ENCODE measurements at places on chromosomes 5 and 9.

- no peak for DNase-seq
Observed at GRCh38 chr5:87198010-87198409, 69.7 kb upstream of the RASA1 start.

DNA sequence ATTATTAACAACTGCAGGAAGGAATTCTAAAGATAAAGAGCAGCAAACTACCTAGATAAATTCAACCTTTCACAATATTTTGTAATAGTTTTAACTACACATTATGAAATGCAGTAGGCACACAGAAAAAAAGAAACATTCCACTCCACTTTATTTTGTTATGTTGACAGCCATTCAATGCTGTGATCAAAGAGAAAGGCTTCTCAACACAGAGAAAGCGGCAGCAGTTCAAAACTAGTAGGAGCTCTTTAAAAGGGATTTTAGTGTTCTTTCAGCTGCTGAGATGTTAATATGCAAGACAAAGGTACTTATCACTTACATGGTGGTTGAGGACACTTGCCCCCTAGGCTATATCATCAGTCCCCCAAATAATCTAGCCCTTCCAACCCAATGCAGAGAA, 11.6 kb downstream of the CEMIP2 start:
- DNase-seq, result no peak

DNA sequence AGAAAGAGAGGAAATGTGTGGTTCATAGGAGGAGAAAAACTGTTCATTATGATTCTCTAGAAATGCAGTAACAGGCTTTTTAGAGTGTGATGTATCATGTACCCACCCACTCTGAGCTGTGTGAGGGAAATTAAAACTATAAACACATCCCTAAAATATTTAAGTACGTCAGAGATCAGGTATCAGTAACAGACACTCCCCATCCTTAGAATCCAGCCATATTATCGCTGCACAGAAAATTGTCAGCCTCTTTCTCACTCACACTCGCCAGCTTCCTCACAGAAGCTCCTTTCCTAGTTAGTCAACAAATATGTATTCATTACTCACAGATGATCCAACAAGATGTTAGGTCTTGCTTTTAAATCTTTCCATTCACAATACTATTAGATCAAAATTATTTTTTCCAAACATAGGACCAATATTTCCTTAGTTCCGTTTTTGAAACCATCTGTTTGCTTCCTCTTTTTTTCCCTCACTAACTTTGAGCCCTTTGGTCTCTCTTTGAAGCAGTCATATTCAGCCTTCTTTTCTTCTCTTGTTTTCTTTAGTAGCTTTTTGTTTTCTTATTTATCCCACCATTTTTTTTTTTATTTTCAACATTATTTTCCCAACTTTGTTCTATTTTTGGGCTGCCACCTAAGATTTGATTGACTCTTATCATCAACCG, 13.6 kb upstream of the MAST4 start:
- no peak for DNase-seq

- DNase-seq, result no peak
Observed at GRCh38 chr5:16508730-16509531, 43.3 kb upstream of the ZNF622 start.

DNA sequence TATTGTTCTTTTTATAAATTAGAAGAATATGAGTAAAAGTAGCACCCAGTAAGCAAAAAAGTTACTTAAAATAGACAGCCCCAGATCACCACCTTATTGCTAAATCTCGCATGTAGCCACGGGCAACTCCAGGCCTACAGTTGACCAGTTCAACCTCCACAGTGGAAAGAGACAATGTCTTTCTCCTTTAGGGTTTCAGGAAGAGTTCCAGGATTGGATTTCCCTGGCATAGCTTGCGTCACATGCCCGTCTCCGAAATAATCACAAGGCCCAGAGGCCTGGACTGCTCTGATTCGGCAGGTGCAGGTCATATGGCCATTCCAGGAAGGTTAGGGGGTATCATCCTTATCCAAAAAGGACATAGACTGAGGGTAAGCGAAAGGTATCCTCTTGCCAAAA, 9.9 kb upstream of the PFDN1 start:
- DNase-seq, result no peak

GRCh38 chr9:14500705-14501104, 186.8 kb upstream of the NFIB start:
- no peak for DNase-seq

DNA sequence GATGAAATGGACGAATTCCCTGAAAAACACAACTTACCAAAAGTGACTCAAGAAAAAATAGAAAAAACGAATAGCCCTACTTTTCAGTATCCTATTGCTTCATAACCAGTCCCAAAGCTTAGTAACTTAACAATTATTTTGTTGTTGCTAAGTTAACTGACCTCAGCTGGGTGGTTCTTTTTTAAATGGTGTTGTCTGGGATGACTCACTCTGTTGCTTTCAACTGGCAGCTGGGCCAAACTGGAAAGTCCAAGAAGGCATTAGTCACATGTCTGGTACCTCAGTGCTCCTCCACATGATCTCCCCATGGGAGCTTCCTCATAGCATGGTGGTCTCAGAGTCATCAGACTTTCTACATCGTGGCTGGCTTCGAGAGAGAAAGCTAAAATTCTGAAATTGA, 47.8 kb upstream of the ADAMTS2 start:
- no peak for DNase-seq

GRCh38 chr5:14216902-14217301, 73.8 kb downstream of the TRIO start:
- no peak for DNase-seq

GRCh38 chr5:110031402-110032140, 341.8 kb downstream of the MAN2A1 start:
- no peak for DNase-seq

DNA sequence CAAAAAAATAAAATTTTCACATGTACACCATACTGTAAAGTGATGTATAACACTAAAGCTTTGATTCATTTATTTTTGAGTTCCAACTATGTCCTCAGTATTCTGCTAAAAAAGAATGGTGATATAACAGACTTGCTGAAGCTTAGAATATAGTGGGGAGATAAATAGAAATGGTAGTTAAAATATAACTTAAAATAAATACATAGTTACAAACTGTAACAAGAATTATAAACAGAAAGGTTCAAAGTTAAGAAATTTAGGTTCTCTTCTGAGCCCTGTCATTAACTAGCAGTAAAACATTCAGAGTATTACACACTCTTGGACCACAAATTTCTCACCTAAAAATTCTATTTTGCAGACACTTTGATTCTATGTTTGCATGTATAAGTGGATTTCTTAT, 392.1 kb downstream of the ANXA1 start:
- DNase-seq, result no peak

DNA sequence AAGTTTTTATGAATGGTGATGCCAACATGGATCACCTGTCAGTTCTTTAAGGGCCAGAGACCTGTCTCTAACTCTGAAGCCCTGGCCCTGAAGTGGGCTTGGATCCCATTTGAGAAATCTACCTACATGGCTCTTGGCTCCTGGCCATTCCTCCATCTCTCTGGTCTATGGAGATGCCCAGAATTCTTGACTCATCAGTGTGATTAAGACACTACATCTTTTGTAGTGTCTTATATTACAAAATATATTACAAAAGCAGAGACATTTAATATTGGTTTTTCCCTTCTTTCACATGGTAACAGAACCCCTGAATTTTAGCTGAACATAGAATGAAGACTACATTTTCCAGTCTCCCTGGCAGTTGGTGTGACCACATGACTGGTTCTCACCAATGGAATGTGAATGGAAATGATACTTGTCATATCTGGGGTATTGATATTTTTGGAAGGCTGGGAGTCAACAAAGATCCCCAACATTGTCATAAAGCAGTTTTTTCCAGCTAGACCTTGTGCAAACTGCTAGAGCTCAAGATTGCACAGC, 198.3 kb downstream of the SREK1 start:
- DNase-seq, result no peak

DNA sequence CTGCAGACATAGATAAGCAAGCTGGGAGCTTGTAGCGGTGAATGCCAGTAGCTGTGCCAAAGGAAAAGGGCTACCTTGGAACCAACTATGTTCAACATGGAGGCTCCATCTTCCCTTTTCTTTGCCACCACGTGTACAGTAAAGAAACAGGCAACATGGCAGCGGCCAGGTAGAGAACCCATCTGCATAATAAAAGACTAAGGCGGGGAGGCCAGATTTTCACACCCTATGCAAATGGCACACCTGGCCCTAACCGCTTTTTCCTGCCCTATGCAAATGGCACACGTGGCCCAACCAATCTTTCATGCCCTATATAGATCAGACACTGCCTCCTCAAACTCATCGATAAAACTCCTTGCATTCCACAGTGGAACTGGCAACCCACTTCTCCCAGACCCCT, 477.5 kb upstream of the EDIL3 start:
- DNase-seq, result no peak

GRCh38 chr5:61207884-61208283, 45.6 kb upstream of the SMIM15 start:
- DNase-seq, result no peak

DNA sequence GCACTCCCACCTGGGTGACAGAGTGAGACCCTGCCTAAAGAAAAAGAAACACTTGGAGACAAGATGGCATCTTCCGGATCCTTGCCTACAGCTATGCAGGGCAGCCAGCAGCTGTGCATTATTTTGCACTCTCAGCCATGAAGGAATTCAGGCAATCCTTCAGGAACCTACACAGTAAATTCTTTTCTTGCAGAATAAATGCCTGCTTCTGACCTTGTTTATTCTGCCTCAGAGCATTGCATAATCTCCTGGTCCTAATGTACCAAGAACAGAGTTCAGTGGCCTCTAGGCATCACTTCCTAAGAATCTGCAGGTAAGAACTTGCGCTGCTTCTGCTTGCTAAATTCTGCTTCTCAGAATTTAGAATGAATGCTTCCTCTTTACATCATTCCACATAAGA, 16.8 kb downstream of the GLDC start:
- DNase-seq, result no peak

DNA sequence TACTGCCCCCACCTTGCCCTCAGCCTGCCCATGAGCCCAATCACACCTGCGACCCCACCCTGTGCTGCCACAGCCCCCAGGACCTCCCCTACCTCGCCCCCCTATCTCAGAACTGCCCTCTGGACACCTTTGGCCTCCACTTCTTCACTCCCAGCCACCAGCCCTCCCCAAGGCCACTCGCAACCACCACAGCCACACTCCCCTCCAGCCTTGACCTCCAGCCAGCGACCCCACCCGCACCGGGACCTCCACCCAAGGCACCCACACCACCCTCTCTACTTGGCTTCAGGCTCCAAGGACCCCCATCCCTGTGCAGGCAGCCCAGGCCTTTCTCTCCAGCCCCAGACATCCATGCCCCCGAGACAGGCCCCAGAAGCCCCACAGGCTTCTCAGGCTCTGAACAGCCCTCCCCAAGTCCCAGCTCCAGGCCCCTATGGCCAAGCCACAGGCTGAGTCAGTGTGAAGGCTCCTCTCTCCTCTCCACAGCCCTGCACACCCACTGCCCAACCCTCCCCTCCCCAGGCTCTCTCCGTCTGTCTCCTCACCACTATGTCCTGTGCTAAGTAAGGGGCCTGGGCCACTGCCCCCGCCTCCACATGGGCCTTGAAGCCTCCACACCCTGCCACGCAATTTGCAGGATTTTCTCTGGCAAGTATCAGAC, 2.0 kb downstream of the AK1 start:
- no peak for DNase-seq

DNA sequence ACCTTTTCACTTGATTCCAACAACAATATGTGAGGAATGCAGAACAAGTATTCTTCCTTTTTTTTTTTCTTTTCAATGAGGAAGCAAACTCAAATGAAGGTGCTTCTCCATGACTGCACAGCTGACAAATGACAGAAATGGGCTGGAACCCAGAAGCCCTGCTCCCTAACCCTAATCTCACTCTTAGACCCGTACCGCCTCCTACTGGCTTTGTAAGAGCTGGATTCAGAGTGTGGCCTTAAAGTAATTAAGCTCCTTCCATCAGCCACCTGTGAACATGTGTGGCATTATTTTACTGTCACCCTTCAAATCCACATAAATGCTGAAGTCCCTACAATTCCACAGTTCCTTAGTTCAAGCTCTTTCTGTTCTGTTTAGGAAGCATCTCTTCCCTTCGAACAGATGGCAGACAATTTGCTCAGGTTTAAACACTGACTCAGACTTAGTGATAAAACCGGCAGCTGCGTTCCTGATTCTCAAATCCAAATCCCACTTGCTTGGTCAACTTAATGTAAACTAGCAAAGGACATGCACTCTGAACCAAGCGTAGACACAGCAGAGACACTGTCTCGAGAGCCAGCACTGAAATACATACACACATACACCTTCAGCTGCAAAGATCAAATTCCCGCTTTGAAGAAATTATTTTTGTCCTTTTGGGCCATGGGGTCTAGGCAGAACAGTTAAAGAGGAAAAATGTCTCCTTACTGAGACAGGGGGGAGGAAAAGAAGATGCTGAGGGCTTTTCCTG, 316.7 kb upstream of the TLE4 start:
- DNase-seq, result no peak
